ENCODE measurements at places on chromosomes 16 and 17.

DNA sequence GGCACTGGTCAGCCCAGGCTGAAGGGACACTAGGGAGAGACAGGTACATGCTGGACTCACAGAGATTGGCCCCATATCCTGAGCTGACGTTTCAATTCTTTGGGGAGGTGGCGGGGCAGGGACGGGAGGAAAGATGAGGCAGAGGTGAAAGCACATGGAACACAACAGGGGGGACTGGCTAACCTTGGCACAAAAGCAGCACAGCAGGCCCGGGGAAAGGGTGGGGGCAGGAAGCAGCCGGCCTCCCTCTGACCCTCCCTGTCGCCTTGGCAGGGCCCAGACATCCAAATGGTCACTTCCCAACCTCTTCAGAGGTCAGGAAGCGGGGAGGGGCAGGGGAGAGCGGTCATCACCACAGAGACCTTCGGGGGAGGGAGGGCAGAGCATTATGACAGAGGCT lies 6.6 kb downstream of the VAT1 start:
- DNase-seq: no peak

DNA sequence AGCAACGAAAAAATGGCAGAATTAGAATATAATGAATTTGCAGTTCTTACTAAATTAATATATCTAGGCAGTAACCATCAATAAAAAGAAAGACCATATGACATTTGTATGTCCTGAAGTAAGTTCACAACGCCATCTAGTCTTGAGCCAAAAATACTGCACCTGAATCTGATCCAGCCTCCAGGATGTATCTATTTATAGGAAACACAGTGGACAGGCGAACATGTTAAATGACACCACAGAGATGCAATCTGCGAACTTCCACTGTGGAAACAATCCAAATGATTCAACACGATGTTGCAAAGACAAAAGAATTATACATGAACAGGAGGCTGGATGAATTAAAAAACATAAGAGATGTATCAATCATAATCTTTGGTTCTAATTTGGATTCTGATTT lies 197.6 kb downstream of the CDH13 start:
- DNase-seq: no peak

DNA sequence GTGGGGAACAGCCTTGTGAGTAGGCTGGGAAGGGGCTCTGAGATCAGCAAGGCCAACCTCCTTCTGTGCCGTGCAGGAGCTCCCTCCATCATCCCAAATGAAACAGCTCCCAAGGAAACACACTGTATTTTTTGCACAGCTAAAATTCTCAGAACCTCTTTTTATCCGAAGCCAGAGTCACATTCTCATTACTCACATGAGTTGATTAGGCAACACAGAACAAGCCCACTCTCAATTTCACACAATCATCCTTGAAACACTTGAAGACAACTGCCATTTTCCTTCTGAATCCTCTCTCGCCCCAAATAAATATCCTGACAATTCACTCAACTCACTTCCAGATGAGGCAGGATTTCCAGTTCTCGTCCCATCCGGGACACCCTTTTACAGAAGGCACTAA lies 66.1 kb downstream of the MYO18A start:
- no peak for DNase-seq

DNA sequence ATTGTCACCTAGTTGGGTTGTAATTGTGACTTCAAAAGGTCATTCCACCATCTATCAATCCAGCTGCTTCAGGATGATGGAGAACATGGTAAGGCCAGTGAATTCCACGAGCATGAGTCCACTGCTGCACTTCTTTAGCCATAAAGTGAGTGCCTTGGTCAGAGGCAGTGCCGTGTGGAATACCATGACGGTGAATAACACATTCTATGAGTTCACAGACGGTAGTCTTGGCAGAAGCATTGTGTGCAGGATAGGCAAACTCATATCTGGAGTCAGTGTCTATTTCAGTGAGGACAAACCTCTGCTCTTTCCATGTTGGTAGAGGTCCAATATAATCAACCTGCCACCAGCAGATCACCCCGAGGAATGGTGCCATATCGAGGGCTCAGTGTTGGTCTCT lies 650.9 kb downstream of the KCNJ2 start:
- DNase-seq: no peak

- DNase-seq: no peak
Observed at GRCh38 chr17:55722742-55723487, at the start of gene TMEM100. Gene TMEM100 (minus strand): TSS chr17:55722864. CDS start chr17:55721070, 1,794 bp downstream.

GRCh38 chr17:78785011-78785662 lies 3.1 kb upstream of the CYTH1 start:
- DNase-seq: no peak

DNA sequence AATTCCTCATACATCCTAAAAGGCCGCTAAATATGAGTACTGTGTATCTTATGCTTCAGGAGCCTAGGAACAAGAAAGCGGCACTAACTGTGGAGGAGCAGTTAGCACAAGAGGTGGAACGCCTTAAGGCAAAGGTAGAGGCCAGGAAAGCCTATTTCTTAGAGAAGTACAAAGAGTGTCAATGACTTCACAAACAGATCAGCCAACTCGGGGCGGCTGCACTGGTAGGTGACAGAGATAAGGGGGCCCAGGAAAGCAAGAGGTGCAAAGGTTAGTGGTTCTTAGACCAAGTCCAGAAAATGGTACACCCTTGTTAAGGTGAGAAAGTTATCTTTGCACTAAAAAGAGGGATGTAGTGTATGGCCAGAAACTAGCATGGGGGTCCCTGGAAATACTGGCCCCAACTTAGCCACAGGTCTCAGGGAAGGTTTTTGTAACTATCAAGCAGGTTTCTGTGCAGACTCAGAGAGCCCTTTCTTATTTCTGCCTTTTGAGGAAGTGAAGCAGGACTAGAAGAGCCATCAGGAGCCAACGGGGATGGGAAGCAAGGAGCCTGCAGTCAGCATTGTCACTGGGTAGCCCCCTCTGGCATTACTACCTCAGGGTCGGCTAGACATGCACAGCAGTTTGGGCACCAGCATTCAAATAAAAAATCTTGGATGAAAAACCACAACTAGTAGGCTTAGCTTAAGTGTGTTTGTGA lies 24.1 kb downstream of the CALCOCO2 start:
- DNase-seq: no peak
